NCI-H1105 (cell line): ENCODE measurements at places on chromosomes 5 and 9.

DNA sequence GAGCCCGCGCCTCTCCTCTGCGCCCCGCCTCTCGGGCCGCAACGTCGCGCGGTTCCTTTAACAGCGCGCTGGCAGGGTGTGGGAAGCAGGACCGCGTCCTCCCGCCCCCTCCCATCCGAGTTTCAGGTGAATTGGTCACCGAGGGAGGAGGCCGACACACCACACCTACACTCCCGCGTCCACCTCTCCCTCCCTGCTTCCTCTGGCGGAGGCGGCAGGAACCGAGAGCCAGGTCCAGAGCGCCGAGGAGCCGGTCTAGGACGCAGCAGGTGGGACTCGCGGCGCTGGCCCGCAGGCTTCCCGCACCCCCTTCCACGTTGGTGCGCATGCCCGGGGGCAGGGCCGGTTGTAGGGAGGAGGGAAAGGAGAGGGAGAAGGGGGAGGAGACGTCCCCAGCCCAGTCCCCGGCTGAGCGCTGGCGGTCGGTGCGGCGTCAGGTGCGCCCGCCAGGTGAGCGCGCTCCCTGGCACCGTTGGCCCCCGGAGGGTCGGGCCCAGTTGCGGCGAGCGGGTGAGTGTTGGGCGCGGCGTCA lies at the start of gene OCLN:
OCLN (plus strand) TSS at position 400 of the 532 bp plus-strand sequence. CDS start 11,455 bp downstream, outside the sequence.
- DNase-seq: peak; percentile 77

DNA sequence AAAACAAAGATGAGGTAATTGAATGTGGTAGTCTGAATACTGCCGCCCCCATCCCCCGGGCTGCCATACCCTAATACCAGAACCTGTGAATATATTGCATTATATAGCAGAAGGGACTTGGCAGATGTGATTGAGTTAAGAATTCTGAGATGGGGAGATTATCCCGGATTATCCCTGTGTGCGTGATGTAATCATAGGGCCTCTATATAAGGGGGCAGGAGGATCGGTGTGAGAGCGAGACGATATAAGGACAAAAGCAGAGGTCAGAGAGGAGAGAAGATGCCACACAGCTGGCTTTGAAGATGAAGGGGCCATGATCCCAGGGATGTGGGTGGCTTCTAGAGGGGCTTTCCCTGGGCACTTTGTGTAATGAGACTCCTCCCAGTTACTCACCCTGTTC lies 101.7 kb upstream of the TLE1 start:
- DNase-seq: no peak

- no peak for DNase-seq
Measured at GRCh38 chr5:53884844-53885243, 324.4 kb downstream of the NDUFS4 start.

DNA sequence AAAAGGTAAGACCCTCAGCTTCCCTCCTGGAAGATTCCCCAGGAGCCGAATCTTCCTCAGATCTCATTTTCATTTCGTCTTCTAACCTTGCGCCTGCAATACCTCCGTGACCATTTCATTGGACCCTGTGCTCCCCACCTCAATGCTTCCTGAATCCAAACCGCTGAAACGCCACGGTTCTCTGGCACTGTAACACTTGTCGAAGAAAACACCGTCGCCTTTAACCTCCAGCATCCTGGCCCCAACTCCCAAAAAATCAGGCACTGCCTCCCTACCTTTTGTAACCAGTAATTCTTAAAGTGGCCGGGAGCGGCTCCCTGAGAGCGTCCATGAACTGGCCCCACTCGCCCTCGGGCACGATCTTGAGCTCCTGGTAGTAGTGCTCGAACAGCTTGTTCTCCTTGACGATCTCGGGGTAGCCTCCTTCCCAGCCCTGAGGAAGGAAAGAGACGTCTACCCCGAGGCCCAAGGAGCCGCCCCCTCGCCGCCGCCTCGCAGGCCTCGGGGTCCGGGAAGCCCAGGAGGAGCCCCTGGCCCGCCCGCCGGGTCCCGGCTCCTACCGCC lies 438 bp downstream of the NSUN2 start:
- DNase-seq: no peak

DNA sequence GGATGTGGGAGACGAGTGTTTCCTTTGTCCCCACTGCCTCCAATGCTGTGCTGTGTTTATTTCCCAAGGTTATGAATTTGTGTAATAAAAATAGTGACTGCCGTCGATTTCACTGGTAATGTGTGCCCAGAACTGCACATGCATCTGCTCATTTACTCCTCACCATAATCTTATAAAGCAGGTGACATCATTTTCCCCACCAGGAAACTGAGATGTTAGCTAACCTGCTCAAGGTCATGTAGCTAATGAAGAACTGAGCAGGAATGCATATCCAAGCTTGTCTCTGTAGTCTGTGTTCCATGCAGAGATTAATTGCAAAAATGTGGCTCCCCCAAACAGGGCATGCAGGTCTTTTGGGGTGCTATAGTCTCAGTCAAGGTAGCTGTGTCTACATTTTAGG lies 224.4 kb downstream of the TENT4A start:
- no peak for DNase-seq

GRCh38 chr5:180784497-180785097 lies 18.0 kb downstream of the MGAT1 start:
- no peak for DNase-seq

DNA sequence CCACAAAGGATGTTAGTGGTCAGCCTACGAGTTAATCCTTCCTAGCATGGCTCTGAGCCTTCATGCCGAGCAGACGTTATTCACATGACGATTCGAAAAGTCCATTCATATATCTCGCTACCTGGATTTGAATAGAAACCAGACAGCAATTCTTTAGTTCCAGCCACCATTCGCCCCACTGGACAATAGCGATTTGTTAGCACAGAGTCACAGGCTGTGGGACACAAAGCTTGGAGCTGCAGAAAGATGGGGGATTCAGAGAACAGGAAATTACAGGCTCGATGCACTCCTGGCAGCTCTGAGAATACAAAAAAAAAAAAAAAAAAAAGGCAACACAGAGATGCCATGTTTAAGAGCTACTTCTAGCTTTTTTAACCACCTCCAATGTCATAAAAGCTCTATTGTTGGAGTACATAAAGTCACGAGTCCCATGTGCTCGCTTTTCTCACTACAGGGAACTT lies 110.7 kb downstream of the NR6A1 start:
- DNase-seq: no peak

- DNase-seq: no peak
Measured at GRCh38 chr5:141735823-141736222, 53.8 kb upstream of the ARAP3 start.

DNA sequence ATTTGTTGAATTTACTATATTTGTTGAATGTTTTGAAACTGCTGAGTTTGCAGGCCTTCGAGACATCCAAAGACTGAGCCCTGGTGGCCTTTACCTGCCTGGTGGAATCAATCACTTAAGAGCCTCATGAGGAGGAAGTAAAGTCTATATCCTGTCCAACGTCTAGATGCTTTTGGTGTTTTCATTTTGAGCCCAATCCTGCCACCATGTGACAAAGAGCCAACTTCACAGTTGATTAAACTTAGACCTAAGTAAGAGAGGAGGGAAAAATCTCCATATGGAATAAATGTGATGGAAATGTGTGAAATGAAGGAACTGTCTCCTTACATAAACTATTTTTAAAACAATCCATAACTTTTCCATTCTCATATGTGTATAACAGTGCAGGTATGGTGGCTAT lies 220.1 kb downstream of the PRR16 start:
- no peak for DNase-seq

DNA sequence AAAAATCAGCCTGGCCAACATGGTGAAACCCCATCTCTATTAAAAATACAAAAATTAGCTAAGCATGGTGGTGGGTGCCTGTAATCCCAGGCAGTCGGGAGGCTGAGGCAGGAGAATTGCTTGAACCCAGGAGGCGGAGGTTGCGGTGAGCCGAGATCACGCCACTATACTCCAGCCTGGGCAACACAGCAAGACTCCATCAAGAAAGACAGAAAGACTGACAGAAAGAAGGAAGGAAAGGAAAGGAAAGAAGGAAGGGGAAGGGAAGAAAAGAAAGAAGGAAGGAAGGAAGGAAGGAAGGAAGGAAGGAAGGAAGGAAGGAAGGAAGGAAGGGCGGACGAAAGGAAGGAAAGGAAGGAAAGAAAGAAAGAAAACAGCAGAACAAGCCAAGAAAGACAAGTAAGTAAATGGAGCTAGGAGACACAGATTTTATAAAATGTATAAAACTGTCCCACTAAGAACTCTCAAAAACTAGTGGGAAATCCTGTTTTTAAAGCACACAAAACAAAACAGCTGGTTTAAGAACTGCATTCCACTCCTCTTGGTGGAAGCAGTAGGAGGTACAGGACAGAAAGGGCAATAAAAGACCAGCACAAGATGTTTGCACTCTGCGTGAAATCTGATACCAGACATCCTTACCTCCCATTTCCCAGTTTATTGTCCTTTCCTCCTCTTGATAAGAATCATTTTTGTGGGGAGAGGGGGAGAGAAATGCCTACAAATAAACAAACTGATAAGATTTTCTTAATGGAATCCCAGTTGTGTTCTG lies 46.7 kb downstream of the MYO10 start:
- no peak for DNase-seq

GRCh38 chr9:36116593-36116992 lies 19.9 kb upstream of the GLIPR2 start:
- DNase-seq: no peak

- no peak for DNase-seq
Measured at GRCh38 chr5:50593681-50594080, 72.8 kb upstream of the PARP8 start.

DNA sequence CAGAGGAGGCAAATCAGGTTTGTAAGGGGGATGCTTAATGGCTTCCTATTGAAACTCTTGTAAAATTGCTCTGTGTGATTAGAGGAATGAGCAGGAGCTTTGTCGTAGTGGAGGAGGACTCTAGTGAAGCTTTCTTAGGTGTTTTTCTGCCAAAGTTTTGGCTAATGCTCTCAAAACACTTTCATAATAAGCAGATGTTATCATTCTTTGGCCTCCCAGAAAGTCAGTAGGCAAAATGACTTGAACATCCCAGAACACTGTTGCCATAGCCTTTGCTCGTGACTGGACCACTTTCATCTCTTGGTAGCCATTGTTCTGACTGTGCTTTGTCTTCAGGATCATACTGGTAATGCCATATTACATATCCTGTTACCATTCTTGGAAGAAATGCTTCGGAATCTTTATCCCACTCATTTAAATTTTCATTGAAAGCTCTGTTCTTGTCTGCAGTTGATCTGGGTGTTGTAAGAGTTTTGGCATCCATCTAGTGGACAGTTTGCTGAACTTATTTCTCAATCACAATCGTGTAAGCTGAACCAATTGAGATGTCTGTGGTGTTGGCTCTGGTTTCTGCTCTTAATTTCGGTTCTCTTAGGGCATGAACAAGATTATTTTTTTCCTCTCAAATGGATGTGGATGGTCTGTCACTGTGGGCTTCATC lies 187.6 kb downstream of the COMMD10 start:
- no peak for DNase-seq

DNA sequence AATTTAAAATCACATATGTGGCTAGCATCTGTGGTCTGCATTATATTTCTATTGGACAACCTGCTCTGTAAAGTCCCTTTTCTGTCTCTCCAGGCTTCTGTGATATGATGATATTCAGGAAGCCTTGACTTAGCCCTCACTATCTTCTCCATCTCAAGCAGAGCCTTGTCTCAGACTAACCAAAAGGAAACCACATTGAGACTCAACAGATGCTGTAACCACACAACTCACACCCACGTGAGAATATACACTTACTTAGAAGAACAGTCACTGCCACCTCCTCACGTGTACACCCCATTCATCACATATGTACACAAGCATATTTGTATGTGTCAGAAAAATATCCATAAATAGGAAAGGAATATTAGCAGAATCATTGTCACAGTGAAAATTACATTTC lies 33.6 kb downstream of the HTR4 start:
- DNase-seq: no peak

- no peak for DNase-seq
Measured at GRCh38 chr9:108217431-108218349, 638.1 kb downstream of the ACTL7B start.

DNA sequence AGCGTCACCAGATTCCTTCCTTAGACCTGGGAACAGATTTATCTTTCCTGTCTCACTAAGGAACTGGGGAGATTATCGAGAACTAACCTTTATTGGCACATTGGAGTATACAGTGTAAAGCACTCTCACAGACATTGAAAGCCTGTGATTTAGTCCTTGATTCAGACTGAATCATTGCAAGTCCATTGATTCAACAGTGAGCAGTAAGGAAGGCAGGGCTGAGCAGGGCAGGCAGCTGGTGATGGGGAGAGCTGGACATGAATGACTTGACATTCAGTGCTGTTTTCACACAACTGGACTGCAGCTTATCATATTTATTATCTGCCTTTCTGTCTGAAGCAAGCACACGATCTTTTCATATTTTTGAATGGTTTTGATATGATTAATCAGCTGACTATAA lies 16.2 kb downstream of the ISOC1 start:
- DNase-seq: no peak

- no peak for DNase-seq
Measured at GRCh38 chr5:53151713-53152458, 42.3 kb upstream of the MOCS2 start.

GRCh38 chr5:109164001-109164400 lies 245.8 kb downstream of the PJA2 start:
- DNase-seq: no peak

GRCh38 chr5:160166973-160167623 lies 47.8 kb upstream of the PWWP2A start:
- DNase-seq: no peak

GRCh38 chr9:131915181-131915580 lies 164.5 kb downstream of the MED27 start:
- DNase-seq: no peak

DNA sequence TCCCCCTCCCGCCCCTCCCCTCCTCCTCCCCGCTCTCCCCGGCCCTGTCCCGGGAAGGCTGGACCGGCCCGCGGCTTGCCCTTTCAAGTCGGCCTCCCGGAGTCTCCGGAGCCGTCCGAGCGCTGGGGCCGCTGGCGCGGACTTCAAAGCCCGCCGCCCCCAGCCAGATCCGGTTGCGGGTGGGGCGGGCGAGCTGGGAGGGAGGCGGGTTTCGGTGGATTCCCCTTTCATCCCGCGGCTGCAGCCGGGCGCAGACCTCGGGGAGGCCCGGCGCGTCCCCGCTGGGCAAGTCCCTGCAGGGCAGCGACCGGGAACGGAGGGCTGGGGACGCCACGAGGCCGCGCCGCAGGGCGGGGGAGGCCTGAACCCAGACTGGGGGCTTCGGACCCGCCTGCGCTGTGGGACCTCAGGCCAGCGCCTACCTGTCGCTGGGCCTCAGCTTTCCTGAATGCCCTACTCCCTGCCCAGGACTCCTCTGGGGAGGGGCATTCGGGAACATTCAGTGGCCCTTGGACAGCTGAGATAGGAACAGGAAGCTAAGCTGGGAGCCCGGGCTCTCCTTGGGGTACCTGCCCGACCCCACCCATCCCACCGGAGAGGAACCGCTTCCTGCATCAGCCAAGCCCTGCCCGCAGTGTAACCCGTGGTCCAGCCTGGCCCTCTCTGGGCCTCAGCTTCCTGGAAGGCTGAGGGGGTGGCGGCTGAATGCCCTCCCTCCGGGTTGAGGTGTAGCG lies 23.4 kb downstream of the C9orf50 start:
- DNase-seq: no peak

- DNase-seq: peak; percentile 18
Measured at GRCh38 chr9:136754059-136754572, 3.9 kb downstream of the LCN8 start.

- DNase-seq: no peak
Measured at GRCh38 chr9:91818647-91819403, 131.2 kb downstream of the ROR2 start.

GRCh38 chr5:368183-369084 lies 46.9 kb downstream of the AHRR start:
- DNase-seq: no peak
